Posterior cingulate gyrus (tissue), 11 donors: ENCODE measurements at places on chromosomes 16 and 17.

- peak; percentile 24 for DNase-seq
These were observed 21.0 kb upstream of the RBFOX3 start for GRCh38 chr17:79631640-79632431.

DNA sequence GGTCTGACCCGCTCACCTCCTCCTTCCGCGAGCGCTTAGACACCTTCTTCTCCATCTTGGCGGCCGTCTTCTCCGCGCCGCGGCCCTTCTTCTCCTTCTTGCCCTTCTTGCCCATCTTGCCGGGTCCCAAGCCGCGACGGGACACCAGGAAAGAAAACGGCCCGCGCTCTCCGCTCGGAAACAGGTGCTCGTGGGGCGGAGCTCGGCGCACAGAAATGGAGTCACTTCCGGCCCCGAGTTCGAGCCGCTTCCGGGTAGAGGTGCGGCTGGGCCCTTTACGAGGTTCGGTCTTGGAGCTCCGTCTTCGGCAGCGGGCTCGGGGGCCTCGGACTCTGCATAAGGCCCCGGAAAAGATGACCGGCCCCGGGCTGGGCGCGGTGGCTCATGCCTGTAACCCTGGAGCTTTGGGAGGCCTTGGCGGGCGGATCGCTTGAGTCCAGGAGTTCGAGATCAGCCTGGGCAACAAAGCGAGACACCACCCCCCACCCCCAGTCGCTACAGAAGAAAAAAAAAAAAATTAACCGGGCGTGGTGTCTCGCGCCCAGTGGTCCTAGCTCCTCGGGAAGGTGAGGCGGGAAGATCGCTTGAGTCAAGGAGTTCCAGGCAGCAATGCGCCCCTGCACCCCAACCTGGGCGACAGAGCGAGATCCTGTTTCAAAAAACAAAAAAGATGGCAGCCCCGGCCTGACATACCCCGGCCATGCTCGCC, at the start of gene KLHDC4:
KLHDC4 (minus strand) TSS at position 211 of the 709 bp plus-strand sequence; CDS start at position 115, 96 bp downstream.
- DNase-seq = peak; percentile 86

DNA sequence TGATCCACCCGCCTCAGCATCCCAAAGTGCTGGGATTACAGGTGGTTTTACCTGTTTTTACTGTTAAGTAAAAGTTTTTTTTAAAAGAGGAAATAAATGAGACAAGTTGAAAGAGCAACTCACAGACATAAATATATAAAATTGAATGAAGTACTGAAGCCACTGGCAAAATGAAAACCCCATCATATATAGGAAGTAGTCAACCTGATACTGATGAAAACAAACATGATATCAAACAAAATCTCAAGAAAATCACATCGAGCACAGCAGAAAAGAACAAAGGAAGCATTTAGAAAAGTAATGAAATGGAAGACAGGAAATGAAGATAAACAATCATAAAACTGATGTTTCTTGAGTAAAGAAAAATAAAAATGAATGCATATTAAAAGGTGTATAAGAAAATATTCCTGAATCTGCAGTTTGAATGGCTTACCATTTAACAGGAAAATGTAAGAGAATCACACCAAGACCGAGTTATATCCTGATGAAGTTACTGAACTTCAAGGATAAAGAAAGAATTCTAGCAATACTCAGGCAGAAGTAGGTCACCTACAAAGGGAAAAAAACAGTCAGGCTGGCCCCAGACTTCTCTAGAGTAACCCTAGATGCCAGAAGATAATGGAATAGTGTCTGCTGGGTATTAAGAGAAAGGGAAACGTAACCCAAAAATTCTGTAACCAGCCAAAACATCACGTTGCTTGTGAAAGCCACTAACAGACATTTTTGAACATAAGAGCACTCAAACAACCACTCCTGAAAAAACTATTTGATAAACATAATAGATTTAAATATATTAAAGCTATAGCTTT, 31.5 kb downstream of the UBE2G1 start:
- DNase-seq = no peak

- no peak for DNase-seq
These were observed 110.2 kb upstream of the CACNG5 start for GRCh38 chr17:66724581-66725341.

GRCh38 chr17:76267051-76267576, 2.0 kb downstream of the UBALD2 start:
- DNase-seq = no peak

DNA sequence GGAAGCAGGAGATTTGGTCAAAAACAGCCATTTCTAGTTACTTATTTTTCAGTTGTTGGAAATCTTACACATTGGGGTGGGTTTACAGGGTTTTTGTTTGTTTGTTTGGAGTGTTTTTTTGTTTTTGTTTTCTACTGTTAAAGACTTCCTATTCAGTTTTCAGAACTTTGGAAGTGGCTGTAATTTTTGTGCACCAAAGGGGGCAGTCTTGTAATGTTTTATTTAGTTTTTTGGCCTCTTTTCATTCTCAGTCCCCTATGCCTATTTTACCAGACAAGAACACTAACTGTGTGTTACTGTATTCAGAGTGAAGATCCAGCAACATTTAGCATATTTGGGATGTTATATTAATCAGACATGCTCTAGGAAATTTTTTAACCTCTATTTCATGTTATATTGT, 20.6 kb downstream of the TPPP3 start:
- DNase-seq = no peak

DNA sequence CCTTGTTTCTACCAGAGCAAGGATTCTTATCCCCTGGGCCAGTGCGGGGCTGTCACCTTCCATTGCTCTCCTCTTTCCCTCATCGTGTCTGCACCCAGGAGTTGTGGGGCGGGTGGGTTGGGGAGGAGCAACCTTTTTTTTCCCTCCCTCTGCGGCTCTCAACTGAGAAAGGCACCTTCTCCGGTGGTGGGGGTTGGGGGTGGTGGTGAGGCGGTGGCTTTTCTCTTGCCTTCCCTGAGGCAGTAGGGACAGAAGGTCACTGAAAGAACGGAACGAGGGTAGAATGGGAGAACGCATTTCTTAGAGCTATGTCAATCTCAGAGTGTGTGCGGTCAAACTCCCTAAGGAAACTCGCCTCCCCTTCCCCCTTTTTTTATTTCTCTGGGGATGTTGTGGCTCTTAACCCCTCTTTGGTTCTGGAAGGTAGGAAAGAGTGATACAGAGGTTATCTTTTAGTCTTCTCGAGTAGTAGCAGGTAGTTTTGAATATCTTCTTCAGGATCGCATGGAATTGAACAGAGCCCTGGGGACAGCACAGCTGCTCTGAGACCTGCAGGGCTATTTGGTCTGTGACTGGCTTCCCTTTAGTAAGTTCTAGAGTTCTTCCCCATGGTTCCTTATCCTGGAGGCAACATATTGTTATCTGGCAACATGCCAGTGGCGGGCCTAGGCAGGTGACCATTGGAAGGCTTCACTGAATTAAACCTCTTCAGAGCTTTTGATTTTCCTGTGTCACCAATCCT, 994 bp downstream of the CLTC start:
- DNase-seq = no peak

DNA sequence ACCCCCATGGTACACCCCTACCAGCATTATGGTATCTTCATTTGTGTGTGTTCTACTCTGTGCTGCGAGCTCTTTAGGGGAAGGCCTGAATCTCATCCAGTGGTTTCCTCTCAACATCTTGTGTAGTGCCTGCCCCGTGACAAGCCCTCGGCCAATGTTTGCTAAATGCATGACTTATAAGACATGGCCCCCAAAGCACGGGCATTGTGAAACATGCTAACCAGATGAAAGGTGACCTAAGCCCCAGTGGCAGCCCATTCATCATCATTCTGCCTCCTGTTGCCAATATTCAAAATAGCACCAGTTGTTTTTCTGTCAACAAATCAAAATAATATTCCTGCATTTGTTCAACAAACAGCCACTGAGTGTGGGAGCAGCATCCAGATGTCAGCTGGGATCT, 108.8 kb upstream of the HSBP1 start:
- DNase-seq = no peak

GRCh38 chr17:69286257-69286656, 40.7 kb downstream of the ABCA5 start:
- DNase-seq = no peak

- no peak for DNase-seq
These were observed 10.7 kb downstream of the PDK2 start for GRCh38 chr17:50105811-50106210.

DNA sequence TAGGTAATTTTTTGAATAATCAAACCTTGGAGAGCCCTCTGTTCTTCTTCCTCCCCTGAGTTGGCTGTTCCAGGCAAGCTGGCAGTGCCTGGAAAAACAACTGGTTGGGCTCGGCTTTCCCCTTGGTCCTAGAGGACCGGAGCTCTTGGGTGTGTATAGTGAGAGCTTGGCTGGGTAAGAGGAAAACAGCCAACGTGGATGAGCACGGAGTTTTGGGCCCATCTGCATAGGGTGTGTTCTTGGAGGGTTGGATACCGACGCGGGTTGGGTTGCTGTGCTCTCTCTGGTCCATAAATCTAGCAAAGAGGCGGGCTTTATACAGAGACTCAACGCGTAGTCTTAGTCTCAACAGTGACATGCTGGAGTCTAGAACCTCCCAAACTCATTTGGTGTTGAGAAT, 23.2 kb downstream of the ITGB3 start:
- no peak for DNase-seq

DNA sequence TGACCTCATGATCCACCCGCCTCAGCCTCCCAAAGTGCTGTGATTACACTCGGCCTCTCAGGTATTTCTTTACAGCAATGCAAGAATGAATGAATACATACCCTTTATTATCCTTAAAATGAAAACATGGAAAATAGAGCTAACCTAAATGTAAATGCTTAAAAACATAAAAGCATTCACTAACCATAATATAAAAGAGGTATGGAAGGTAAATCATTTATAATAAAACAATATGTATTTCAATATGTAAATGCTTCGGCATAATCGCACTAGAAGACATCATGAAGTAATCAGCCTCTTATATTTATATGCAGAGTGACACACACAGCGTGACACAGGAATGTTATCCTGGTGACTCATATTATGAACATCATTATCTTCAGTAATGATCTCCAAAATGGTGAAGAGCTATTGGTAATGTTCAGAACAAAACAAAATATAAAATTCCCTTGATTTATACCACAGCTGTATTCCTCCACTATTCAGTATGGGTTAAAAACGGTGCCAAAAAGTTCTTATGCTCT, 53.9 kb downstream of the AIPL1 start:
- DNase-seq = no peak

- no peak for DNase-seq
These were observed 12.7 kb downstream of the LGALS3BP start for GRCh38 chr17:78966910-78967600.

- peak; percentile 64 for DNase-seq
These were observed 23.7 kb downstream of the CLEC3A start for GRCh38 chr16:78045865-78046581.

DNA sequence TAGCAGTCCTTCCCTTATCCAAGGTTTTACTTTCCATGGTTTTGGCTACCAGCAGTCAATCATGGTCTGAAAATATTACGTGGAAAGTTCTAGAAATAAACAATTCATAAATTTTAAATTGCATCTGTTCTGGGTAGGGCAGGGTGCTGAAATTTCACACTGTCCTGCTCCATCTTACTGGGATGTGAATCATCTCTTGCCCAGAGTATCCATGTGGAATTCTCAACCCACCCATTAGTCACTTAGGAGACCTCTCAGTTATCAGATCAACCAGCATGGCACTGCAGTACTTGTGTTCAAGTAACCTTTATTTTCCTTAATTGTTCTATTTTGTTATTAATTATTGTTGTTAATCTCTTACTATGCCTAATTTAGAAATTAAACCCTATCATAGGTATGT, 202.8 kb upstream of the CPHXL start:
- no peak for DNase-seq

DNA sequence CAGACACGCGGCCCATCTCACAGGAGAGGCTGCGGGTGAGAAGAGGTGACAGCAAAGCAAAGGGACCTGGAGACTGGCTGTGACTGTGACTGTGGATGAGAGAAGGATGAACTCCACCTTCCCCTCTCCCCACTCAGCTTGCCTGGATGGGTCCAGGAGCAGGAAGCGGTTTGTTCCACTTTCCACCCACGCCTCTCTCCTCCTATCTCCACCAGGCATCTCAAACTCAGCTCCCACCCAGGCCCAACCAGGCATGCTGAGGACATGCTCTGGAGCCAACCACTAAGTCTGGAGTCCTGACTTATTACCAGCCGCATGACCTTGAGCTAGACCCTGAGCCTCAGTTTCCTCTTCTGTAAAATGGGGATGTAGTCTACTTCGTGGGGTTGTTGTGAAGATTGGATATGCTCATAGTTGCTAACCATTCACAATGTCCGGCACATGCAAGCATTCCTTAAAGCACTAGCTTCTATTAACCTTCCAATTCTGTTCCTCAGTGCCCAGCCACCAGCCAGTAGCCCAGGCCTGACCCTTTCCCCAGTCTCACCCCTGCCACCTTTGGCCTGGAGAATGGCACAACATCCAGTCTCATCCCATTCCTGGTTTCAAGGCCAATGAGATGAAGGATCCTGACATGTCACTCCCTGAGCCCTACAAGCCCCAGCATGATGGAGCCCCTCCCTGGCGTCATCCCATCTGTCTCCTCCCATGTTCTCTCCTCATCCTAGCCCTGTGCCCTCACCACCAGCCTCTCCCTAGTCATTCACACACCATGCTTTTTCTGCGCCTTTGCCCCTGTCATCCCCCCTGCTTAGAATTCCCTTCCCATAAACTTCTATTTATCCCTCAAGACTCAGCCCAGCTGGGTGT, 2.3 kb downstream of the GAS2L2 start:
- no peak for DNase-seq

GRCh38 chr17:72034000-72034399, 86.8 kb upstream of the SOX9 start:
- no peak for DNase-seq

DNA sequence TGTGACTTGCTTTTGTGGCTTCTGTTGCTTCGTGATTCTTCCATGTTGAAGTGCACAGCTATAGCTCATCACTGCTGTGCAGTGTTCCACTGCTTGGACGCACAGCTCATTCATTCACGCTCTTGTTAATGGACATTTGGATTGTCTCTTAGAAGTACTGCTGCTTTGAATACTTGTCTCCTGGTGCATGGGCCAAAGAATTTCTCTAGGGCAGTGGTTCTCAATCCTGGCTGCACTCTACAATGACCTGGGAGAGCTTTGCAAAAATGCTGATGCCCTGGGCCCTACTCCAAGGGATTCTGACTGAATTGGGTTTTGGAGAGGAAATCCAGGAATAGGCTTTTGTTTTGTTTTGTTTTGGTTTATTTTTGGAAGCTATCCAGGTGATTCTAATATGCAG, 20.0 kb downstream of the CCL17 start:
- no peak for DNase-seq

- peak; percentile 7 for DNase-seq
These were observed 716.6 kb upstream of the CDH8 start for GRCh38 chr16:62752854-62753253.

GRCh38 chr17:19781488-19782458, 33.7 kb upstream of the ALDH3A1 start:
- DNase-seq = no peak

GRCh38 chr17:28508211-28508724, 2.1 kb downstream of the FOXN1 start:
- DNase-seq = no peak
